ENCODE measurements at places on chromosomes 5 and 9.

DNA sequence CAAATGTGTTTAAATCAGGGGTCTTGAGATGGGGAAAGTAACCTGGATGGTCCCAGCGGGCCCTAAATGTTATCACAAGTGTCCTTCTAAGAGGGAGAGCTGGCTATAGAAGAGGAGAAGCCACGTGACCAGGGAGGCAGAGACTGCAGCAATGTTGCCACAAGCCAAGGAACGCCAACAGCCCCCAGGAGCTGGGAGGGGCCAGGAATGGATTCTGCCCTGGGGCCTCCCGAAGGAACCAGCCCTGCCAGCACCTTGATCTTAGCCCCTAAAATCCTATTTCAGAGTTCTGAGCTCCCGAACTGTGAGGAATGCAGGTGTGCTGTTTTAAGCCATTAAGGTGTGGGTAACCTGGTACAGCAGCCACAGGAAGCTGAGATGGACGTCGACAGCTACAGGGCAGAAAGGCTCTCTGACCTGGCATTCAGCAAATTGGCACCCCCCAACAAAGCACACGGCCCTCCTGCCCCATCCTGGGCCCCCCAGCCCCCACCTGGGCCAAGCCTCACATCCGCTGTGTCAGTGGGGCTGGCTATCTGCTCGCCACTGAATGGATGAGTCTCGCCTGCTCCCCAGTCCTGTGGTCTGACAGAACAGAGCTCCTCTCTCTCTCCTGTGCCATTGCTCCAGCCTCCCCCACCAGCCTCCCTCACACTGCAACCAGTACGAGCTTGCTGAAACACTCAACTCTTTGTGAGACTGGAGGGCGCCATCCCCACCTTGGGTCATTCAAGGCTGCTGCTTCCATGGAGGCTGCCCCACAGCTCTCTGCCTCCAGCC is 78.8 kb downstream of the ADAMTS2 start:
- DNase-seq, result no peak

DNA sequence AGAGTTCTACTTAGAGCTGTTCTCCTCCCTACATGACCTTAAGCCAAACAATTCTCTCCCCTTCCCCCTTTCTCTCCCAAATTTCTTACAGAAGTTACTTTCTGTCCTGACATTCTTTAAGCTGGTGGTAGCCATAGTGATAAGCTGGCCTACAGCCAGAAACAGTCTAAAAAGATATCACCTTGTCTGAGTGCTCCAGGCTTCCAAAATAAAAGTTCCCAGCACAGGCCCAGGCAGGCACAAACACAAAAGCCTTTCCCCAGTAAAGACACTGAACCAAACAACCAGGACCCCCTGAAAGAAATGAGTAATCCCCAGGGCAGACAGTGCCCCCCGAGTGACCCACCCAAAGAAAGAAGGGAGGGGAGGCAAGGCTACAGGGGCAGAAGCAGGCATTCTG is 19.2 kb downstream of the SIL1 start:
- no peak for DNase-seq

DNA sequence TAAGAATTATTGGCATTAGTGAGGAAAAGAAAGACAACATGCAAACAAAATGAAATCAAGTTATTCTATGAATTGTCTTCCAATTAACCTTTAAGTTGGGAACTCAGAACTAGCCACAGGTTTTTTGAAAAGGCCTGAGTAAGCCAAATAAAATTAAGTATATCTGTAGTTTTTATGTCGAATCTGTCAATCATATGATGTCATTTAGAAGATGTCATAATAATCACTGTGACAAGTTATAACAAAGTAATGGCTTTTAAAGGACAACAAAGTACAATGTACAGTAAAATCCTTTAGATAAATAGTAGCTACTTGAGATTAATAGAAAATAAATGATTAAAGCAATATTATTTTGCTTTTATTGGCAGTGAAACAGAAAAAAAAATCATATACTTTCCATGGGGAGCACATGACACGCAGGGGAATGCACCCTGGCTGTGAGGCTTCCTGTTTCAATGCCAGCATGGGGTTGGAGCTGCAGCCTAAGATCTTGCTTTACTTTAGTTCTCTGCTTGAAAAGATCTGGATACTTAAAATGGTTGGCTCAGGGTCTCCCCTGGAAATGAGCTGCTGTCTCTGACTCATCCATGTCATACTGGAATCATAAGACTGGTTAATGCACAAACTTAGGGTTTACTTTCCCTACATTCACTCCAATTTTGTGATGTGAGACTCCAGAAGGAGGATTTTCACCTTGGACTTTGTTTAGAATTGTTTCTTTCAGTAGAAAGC is 284.3 kb downstream of the TAF11L14 start:
- no peak for DNase-seq

GRCh38 chr9:2356041-2356790 is 265.4 kb upstream of the VLDLR start:
- DNase-seq, result no peak

DNA sequence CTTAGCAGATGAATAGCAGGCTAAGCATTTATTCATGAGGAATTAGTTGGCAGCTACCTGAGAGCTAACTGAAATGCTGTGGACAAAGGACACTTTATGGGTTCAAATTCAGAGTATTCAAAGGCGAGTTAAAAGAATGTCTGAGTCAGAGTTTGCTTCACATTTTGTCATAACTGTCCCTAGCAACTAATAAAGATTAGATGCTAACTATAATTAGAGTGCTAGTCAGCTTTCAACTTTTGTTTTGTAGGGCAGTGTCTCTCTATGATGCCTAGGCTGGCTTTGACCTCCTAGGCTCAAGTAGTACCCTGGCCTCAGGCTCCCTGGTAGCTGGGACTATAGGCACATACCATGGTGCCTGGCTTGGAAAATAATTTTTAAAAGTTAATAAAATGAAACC is 4.6 kb downstream of the SMC5 start:
- no peak for DNase-seq

DNA sequence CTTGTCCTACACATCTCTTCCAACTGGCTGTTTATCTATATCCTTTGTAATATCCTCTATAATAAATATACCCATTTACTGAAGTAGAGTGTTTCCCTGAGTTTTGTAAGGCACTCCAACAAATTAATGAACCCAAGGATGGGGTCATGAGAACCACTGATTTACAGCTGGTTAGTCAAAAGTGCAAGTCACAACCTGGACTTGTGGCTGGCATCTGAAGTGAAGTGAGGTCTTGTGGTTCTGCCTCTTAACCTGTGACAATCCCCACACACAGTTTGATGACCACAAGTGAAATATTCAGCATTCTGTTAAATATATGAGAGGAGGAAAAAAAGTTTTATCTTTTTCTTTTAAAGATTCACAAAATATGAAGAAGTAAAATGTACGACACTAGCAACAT is 126.1 kb downstream of the NR2F1-AS1 start:
- DNase-seq, result no peak

- no peak for DNase-seq
Observed at GRCh38 chr9:125649826-125650225, 57.2 kb downstream of the MAPKAP1 start.

GRCh38 chr5:158414780-158415179 is 555.8 kb upstream of the CLINT1 start:
- no peak for DNase-seq

- no peak for DNase-seq
Observed at GRCh38 chr9:18018221-18018620, 439.4 kb downstream of the SH3GL2 start.

DNA sequence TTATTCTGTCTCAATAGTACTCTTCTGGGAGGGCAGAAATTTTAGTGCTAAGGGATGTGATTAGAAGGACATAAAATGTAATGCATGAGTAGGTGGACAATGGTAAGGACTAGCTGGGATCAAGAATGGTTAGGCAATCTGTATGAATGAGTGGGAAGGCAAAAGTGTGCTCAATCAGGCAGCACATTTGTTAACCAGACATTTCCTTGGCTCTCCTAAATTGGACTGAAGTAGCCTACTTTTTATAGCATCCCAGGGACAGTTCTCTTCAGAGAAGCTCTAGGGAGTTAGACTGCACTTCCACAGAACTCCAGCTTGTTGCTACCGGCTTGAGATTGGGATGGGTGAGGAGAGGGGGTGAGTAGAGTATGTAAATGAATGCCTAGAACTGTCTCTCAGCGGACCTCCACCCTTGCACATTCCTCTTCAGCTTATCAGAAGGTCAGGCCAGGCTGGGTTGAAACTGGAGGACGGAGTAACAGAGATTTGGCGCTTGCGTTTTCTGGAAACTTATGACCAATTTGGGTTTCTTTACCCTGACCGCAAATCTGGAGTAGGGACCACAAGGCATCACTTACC is 19.0 kb upstream of the ARL14EPL start:
- no peak for DNase-seq

DNA sequence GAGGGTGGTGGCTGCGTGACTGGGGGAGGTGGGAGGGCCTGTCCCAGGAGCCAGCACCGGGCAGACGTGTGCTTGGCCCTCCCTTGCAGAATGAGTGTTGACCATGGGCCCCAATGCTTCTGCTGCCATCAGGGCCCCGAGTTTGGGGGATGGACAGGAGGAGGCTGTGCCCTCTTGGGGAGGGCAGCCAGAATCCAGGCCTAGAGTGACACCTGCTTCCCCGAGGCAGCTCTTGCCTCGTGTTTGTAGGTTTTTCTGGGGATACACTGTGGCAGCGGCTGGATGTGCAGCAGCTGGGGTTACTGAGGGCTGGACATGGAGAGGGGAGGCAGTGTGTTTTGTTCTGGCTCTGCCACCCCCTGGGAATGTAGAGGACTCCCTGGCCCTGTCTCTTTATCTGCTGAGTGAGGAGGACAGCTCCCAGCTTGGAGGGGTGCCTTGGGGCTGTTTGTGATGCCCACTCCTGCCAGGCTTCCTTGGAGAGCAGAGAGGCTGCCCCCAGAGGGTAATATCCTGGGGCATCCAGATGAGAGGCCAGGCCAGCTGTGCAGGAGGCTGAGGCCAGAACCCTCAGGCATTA is 22.7 kb downstream of the WNK2 start:
- no peak for DNase-seq

DNA sequence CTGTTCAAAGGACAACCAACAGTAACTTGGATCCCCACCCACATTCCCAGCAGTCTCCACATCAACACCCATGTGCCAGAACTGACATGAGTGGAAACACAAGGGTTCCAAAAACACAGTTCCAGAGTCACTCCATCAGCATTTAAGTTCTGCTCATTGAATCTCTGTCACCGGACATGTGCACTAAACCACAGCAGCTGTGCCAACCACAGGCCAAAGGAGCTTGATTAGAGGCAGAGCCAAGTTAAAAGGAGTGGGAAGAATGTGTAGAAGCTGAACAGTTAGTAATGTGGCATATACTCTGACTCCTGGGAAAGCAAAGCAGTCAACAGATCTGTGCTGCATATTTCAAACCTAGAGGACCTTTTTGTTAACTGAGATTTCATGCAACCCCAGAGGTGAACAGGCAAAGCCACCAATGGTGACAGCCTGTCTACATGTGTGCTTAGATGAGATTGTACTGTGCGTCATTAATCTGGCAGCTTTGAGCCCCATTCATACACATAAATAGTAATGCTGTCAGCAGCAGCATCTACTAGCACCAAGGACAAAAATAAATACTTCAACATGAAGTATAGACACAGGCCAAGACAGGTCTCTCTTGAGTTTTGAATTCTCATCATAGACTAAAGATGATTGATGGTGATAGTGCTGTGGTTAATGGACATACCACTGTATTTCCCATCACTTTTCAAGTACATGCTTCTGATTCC is 16.4 kb upstream of the FST start:
- DNase-seq, result no peak

DNA sequence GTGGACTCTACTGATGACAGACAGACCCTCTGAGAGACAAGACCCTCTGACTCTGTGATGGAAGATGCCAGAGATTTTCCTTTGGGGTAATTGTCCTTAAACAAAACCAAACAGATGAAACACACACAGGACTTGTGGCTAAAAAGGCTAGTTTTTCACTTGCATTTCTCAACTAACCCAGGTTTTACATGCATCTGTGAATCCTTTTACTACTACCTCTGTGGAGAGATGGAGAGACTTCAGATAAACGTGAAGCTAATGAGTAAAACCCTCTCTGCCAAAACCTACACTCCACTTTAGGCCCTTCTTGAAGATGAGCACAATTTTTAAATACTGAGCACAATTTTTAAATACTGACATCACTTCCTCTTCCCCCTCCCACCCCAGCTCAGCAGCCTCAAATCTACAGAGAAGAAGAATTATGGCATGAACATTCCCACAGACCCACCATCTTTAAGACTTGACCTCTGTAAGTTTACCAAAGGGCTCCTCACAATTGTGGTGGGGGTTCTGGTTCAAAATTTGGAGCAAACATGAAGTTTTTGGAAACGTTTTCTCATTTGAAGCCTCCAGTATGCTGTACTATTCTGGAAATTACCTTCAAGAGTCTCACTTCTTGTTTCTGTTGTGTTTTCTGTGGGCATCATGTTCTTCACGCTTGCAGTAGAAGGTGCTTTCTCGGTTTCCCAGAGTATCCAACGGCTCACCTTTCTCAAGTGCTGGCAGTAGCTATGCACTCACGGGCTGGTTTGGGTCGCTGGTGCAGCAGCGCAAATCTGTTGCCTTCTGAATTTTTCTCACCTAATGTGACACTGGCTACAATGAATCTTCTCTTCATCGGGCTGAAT is 42.7 kb downstream of the ACER2 start:
- no peak for DNase-seq

DNA sequence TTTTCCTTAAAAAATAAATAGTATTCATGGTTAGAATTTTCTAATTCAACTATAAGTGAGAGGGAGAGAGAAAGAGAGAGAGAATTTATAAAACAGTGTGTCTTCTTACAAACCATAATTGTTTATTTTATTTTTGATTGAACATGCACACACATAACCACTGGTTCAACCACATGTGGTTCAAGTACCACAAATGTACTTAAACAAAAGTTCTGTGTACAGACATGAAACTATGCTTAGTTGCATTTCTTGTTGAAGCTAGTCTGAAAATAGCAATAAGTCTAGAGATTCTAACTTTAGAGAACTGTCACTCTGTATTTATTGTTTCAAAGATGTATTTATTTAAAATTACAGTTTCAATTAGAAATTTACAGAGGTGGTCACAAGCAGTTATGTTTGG is 130.6 kb upstream of the PDE4D start:
- DNase-seq, result no peak

DNA sequence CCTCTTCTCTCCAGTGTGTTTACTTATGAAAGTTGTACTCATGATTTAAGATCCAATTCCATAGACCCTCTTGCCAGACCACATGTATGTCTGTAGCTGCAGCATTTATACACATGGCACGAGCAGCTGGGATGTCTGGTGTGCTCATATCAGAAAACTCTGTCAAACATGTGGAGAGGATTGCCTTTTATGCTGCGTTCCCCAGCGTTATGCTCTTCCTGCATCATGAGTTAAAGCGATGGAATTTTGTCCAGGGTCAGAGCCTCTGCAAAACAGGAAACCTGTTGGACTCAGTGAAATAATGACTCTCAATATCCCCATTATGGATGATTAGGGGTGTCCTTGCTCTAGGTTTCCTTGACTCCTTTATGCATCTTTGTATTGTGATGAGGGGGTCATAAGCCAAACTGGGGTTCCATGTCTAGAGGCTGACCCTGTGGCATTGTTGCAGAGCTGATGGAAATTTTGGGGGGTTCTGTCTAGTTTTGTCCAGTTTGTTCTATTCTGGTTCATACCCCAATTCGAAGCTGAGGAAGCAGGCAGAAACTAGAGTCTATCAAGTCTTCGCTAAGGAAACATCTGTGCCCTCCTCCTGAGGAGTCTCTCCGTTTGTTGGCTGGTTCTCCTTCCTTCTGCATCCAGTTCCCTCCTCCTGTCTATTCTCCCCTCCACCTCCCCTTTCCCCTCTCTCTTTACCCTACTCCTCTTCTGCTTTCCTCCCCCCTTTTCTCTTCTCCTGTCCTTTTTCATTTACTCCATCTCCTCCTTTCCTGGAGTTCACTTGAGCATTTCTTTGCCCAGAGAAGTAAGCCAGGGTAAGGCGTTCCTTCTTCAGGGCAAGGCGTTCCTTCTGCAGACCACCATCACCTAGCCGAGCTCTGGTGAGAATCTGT is 252.8 kb downstream of the MAST4 start:
- DNase-seq, result no peak

GRCh38 chr9:29969856-29970647 is 2396.8 kb upstream of the C9orf72 start:
- DNase-seq, result no peak

Data from NCI-H748 treated with DMSO at 0.1 percent for 48 hours (cell line).